NCI-H1417 (cell line): ENCODE measurements at places on chromosomes 3 and 15.

DNA sequence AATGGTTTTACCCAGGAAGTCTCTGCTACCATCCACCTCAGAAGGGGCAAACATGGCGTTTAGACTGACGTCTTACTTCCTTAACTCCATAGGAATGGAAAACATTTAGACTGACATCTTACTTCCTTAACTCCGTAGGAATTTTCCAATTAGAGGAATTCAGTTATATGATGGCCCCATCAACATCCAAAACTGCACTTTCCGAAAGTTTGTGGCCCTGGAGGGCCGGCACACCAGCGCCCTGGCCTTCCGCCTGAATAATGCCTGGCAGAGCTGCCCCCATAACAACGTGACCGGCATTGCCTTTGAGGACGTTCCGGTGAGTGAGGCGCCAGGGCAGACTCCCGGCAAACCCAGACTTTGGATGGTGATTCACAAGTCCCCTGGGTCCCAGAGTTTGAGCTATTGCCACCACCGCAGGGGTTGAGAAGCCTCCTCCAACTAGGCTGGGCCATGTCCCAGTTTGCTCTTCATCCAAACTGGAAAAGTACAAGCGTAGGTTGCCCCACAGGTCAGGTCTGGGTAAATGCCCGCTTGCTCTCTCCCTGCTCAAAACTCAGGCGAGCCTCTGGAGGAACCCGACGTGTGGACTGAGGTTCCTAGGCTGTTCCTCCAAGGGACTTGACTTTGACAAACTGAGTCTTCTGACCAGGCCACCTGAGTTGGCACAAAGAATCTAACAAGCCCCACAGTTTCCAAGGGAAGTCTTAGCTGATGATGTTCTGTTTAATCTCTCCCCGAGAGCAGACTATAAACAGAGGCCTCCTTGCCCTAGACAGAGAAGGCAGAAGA, 57.7 kb downstream of the MESD start:
- no peak for DNase-seq

- DNase-seq, result no peak
Measured at GRCh38 chr3:45041666-45042065, 15.6 kb downstream of the CLEC3B start.

DNA sequence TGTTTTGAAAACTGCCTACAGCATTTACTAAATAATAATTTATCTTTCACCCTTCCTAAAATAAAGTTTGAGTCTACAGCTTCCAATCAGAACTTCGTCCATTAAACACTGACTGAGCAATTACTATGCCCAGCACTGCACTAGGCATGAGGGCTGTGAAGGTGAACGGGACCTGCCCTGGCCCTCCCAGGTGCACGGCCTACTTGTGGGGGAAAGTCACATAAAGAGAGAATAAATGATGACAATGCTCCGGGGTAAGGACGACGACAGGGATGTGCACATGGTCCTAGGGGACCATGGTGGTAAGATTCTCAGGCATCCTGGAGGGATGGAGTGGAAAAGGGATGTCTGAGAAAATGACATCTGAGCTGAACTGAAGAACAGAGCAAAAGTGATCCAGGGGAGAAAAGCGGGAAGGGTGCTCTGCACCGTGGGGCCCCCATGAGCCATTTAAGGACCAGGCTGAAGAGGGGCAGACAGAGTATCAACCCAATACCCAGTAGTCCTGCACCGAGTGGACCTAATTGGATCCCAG, 11.5 kb downstream of the PLA2G4F start:
- DNase-seq, result no peak

GRCh38 chr3:69052472-69052898, 352 bp upstream of the TMF1 start:
- DNase-seq, result no peak

DNA sequence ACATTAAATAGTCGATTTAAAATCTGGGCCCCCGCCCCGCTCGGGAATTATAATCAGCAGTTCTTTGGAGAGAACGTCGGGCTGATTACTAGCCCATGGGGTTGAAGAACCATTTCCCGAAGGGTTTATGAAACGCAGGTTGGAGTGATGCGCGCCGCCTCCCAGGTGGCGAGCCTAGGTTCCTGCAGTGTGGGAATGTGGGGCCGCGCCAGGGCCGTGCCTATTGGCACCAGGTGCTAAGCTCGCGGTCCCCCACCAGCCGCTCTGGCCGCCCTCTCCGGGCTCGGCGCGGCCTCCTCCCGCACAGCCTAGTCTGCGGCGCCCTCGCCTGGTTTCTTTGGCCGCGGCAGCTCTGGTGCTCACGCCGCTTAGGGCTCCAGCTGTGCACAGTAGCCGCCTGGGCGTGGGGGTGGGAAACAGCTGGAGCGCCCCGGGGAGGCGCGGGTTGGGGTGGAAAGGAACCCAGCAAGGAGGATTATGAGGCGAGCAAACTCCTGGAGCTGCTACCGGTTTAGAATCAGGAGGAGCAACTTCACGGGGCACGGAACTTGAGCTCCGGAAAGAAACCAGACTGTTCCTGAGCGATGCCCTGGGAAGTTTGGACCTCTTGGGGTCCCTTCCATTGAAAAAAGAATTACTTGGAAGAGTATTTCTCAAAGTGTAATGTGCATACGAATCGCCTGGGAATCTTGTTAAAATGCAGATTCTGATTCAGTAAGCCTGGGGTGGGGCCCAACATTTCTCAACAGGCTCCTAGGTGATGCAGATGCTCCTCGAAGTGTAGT, 5.6 kb upstream of the MECOM start:
- peak; percentile 66 for DNase-seq

GRCh38 chr3:116254541-116254940, 190.7 kb downstream of the LSAMP start:
- DNase-seq, result no peak

DNA sequence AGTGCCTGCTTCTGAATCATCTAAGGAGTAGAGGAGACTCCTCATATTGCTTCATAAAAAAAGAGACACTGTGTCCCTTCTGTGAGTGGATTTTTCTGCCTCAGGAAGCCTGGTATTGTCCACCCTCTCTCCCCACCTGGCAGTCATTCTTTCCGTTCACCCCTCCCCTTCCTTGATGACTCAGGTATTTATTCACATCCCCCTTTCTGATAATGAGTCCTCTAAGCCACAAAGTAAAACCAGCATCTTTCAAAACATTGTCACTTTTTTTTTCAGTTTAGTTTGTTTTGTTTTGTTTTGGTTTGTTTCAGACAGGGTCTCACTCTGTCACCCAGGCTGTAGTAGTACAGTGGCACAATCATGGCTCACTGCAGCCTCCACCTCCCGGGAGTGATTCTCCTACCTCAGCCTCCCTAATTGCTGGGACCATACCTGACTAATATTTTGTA, 65.2 kb upstream of the UBE2E1 start:
- peak; percentile 51 for DNase-seq

DNA sequence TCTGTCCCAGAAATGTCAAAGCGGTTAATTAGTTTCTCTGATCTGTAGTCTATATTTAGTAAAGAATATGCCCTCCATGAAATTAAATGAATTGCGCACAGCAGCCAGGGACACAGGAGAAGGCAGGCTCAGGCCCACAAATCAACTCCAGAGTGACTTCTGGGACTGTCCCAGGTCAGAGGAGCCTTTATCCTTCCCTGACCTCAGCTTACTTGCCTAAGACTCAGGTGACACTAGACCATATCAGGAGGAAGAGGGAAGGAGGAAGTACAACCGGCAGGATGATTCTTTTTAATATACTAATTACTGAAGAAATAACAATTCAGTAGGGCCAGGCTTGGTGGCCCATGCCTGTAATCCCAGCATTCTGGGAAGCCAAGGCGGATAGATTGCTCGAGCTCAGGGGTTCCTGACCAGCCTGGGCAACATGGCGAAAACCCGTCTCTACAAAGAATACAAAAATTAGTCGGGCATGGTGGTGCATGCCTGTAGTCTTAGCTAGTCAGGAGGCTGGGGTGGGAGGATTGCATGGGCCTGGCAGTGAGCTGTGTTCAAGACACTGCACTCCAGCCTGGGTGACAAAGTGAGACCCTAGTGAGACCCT, 1.8 kb upstream of the GPR15 start:
- no peak for DNase-seq

DNA sequence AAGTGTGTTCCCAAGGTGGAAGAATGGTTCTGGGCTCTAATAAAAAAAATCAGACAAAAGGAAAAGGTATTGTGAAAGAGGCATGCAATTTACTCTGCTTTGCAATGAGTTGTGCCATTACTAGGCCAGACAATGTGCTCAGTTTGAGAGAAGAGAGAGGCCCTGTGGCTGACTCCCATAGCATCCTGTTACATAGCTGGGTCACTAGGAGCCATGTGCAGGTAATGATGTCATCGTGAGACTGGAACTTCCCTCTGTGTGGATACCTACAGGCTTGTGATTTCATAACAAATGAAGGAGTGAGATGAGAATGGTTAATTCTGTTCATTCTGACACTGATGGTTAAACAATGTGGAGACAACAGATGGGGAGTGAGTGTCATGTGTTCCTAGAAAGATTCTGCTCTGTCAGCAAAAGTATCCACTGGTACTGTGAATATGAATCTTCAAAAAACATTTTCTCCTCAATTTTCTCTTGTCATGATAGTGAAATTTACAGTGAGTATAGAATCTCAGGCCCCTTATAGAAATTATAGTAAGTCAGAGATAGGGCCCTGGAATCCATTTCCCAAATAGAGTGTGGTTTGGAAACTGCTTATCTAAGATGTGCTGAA, 648.7 kb upstream of the DPPA4 start:
- no peak for DNase-seq

DNA sequence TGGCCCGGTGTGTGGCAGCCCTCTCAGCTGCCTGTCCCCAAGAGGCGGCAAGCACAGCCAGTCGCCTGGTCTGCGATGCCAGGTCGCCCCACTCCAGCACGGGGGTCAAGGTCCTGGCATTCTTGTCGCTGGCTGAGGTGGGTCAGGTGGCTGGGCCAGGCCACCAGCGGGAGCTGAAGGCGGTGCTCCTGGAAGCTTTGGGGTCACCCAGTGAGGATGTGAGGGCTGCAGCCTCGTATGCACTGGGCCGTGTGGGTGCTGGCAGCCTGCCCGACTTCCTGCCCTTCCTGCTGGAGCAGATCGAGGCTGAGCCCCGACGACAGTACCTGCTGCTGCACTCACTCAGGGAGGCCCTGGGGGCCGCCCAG, 20.8 kb downstream of the CAND2 start:
- DNase-seq, result no peak

- no peak for DNase-seq
Measured at GRCh38 chr15:49406352-49407118, 16.5 kb upstream of the FGF7 start.

DNA sequence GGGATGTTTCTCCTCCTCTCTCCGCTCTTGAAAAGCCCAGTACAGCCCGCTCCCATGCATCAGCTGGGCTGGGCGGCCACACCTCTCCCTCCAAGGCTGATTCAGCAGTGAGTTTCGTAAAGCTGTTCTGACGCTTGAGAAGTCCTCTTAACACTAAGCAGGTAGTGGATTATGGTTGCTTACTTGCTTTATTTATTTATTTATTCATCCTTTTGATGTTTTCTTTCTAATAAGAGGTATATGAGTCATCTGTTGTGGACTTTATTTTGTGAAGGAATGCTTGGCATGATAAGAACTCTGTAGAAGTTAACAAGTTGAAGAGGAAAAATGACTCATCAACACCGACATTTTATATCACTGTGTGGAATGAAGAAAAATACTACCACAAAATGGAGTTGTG, 285.0 kb downstream of the SQOR start:
- DNase-seq, result no peak

DNA sequence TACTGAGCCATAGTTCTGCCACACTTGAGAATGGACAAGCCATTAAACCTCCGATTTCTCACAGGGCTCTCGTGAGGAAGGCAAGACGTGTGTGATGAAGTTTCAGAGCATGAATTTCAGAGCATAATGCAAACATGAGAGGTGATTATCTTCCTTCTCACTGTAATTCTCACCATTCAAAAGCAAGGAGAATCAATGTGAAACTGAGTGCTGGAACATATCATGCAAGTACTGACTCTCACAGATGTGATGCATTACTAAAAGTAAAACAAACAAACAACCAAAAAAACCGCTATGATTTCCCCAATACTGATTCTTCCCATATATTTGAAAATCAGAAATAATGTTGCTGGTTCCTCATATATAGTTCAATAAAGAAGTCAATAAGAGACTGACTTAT, 23.7 kb downstream of the P3H2 start:
- DNase-seq, result no peak

DNA sequence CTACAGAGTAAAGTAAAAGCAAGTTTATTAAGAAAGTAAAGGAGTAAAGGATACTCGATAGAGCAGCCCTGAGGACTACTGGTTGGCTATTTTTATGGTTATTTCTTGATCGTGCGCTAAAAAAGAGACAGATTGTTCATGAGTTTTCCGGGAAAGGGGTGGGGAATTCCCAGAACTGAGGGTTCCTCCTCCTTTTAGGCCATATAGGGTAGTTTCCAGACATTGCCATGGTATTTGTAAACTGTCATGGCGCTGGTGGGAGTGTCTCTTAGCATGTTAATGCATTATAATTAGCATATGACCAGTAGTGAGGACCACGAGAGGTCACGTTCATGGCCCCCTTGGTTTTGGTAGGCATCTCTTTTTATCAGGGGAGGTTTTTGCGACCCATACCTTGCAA, 213.1 kb downstream of the OSBPL10 start:
- DNase-seq, result no peak

DNA sequence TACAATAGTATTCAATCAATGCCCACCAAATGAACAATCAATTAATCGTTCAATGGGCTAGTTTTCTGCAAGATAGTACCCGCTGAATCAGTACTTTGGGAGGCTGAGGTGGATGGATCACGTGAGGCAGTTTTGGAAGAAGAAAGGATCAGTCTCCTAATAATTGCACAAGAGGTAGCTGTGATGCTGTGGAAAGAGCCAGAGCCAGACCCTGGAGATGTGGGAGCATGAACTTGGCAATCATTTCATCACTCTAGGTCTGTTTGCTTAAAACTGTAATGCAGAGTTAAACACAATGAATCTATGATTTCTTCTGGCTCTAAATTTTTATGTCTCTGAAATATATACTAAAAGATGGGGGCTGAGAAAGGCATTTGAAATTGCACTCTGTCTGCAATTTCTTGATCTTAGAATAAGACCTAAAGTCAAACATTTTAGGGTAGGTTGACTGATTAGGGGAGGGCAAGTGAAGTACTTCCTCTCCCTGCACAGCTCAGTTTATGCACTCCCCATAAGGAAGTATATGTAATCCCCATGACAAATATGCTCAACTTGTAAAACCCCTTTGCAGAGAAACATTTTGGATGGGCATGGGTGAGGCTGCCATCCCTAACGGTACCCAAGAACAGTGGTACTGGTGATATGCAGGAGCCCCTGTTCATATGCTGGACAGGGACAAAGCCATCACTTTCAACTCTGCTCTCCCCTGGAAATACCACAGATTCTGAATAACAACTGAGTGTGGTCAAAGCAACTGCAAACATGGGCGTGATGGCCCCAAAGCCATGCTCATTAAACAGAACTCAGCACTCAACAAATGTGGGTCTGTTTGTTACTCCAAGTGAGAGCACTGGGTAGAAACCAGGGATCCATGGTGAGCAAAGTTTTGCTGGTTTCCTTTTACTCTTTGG, 28.6 kb upstream of the SPATA12 start:
- no peak for DNase-seq
